Stimulated activated CD8-positive, alpha-beta memory T cell treated with anti-CD3 and anti-CD28 coated beads, Interleukin-15, amount 100 ng/mL, for 24 hours (primary cell): ENCODE measurements at places on chromosomes 7 and 10.
A peak's percentile ranks its signal among the peaks of the same experiment; 100 is the strongest.

DNA sequence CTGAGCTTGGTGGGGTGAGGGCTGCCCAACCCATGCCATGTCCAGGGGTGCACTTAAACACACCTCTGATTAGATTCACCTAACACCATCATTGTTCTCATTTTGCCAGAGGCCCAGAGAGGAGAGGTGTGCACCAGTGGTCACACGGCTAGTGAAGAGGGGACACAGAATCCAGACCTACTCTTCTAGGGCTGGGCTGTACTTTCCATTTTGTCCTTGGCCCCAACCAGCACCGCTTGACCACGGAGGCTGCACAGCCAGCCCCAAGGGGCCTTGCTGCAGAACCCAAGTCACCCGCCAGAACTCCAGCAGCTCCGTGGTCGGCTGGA, 246 bp upstream of the WDFY4 start:
- no peak for DNase-seq

GRCh38 chr7:116562529-116563121, 37.8 kb downstream of the CAV1 start:
- no peak for DNase-seq

- no peak for DNase-seq
These were observed 6.9 kb upstream of the MYOF start for GRCh38 chr10:93488956-93489528.

- no peak for DNase-seq
These were observed 112.2 kb downstream of the CRPPA start for GRCh38 chr7:16309129-16309528.

- no peak for DNase-seq
These were observed 30.5 kb upstream of the XPNPEP1 start for GRCh38 chr10:109953766-109954165.

DNA sequence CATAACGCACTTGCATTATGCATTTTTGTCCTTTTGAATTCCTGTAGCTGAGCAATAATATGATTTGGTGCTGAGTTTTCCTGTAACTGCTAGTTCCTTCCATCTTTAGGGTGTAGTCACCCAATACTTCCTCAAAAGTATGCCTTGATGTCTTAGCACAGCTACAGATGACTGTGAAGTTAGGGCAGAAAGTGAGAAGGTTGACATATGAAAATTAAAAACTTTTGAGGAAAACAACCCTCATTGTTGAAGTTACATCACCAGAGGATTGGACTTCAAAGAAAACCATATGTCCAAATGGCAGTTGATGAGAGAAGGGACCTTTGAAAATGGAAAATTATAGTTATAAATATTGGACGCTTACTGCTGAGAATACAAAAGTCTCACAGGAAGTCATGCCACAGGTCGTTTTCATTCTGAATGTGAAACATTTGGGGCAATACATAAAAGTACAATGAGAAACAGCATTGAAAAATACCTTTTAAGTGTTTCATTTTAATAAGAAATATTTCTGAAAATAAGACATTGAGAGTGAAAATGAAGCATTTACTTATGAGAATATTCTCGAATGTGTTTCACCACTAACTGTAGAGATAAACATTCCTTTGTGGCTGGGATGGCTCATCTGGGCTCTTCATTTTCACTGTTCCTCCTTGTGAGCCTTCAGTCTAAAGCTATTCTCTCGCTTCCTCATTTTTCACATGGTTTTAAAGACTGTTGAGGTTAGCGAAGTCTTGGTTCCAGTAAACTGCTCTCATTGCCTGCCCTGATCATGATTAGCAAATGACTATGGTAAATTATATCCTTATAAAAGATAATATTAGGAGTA, 61.4 kb upstream of the NME8 start:
- DNase-seq: no peak

DNA sequence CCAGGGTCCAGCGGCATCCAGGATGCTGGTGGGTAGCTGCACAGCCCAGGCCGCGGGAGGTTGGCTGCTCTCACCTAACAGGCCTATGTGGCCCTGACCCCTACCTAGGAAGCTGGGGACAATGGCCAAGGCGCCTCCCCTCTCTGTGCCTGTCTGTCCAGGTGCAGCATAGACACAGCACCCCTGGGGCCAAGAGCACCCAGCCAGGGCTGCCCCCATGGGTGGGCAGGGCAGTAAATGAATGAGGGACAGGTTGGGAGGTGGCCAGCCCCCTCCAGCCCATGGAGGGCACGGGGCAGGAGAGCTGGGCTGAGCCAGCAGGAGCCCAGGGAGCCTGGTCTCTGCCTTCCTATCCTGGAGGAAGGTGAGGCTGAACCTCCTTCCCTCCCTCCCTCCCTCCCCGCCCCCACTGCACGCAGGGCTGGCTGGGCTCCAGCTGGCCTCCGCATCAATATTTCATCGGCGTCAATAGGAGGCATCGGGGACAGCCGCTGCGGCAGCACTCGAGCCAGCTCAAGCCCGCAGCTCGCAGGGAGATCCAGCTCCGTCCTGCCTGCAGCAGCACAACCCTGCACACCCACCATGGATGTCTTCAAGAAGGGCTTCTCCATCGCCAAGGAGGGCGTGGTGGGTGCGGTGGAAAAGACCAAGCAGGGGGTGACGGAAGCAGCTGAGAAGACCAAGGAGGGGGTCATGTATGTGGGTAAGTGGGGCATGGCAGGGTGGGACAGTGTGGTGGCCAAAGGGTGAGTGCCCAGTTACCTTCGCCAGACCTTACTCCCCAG, at the start of gene SNCG:
Gene SNCG (plus strand): TSS at position 484 of the 785 bp plus-strand sequence. CDS start 99 bp downstream, at position 583.
- DNase-seq: no peak

- no peak for DNase-seq
These were observed 151.4 kb upstream of the PRPS1L1 start for GRCh38 chr7:18179093-18179492.

DNA sequence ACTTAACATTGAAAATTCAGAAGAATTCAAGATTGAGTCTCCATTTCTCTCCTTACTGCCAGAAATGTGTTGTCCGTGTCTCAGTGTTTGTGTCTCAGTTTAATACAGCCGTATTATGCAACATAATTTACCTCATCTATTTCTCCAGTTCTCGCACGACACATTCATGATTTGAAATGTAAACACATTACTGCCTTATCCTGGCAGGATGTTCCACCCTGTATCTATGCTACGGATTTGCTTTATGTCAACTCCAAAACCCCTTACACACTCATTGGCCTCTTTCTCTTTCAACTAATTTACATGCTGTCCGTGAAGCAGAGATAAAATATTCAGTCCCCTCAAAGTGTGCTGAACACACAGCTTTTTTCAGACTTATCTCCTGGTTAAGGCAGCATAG, 653.7 kb upstream of the SEMA3D start:
- no peak for DNase-seq

DNA sequence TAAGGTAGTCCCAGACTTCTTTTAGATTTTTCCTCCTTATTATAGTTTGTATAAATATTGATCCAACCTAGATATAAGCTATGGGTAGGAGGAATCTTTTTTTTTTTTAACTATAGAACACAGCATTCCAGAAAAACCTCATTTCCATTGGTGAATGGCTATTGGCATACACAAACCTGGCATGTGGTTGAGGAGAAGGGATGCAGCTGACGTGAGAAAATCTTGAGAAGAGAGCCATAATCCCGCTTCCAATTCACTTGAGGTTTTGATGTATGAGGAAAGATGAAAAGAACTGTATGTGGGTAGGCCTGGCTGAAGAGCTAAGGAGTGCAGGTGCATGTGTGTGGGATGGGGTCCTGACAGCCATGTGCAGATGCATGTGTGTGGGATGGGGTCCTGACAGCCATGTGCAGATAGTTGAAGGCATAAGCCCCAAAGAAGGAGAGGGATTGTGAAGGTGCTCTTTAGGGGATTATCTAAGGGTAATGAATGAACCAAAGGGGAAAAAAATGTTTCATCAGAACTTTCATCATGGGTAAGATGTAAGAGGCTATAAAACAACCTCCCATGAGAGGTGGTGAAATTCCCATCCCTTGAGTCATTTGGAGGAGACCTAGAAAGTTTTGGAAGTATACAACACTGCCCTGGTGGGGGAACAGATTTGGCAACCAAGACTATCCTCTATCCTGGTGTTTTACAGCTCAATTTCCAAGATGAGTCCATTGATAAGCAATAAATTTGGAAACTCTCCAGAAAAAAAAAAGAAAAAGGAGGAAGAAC, 3.8 kb upstream of the PKD2L1 start:
- no peak for DNase-seq

GRCh38 chr7:119943942-119944600, 328.9 kb upstream of the KCND2 start:
- no peak for DNase-seq

- no peak for DNase-seq
These were observed 754.7 kb downstream of the GRID1 start for GRCh38 chr10:85611746-85612377.

- DNase-seq: peak; percentile 13
These were observed at the start of gene GSDME for GRCh38 chr7:24757353-24758275. TSS of gene GSDME (minus strand) at chr7:24757464. CDS start at chr7:24749774, 7,690 bp downstream.

DNA sequence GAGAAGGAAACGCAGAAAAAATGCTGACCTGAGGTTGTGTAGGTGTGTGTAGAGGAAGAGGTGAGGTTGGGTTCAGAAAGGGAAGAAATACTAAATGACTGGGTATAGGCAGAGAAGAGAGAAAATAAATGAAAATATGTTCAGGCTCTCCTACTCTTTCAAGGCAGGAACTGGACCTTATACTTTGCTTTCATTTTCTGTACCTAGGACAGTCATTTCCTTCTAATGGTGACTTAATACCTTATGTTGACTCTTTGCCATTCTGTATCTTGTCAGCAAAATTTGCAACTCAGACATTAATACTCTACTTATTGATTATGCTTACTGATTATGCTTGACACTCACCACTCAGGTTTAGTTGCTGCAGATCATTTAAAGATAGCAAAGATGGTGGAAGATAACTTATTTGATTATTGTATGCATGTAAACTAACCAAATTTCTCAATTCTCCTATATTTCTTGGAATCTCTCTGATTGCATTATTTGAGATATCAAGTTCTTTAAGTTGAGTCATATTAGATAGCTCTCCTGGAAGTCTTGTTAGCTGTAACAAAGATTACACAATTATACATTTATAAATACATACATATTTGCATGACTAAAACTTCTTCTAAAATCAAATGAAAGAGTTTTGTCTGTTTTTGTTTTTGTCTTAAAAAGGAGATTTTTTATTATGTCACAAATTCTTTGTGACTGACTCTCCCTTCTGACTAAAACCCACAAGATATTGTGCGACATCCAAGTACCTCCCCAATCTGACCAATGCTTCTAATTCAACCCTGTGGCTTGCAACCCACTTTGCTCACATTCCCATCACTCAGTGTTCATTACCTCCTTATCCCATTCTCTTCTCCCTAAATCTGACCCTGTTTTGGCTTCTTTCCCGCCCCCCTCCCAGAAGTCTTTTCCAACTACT, 20.0 kb downstream of the LRRD1 start:
- DNase-seq: no peak

GRCh38 chr10:102283488-102283887, 38.2 kb downstream of the GBF1 start:
- DNase-seq: no peak

DNA sequence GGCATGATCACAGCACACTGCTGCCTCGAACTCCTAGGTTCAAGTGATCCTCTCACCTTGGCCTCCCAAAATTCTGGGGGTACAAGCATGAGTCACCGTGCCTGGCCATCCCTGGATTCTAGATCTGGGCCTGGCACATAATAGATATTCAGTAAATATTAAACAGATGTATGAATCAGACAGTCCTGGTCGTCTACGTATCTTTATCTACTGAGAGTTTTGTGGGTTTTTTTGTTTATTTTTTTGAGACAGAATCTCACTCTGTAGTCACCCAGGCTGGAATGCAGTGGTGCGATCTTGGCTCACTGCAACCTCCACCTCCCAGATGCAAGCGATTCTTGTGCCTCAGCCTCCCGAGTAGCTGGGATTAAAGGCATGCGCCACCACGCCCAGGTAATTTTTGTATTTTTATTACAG, 24.3 kb upstream of the ITGB1 start:
- DNase-seq: no peak

- no peak for DNase-seq
These were observed 91.4 kb upstream of the PHYHIPL start for GRCh38 chr10:59085054-59085453.

- DNase-seq: no peak
These were observed 45.0 kb upstream of the TFEC start for GRCh38 chr7:116075351-116076145.

- DNase-seq: no peak
These were observed 16.9 kb downstream of the TCAF1 start for GRCh38 chr7:143884969-143885559.

GRCh38 chr7:121344093-121344492, 15.3 kb downstream of the WNT16 start:
- no peak for DNase-seq

GRCh38 chr7:96689414-96689813, 20.2 kb downstream of the SEM1 start:
- no peak for DNase-seq

DNA sequence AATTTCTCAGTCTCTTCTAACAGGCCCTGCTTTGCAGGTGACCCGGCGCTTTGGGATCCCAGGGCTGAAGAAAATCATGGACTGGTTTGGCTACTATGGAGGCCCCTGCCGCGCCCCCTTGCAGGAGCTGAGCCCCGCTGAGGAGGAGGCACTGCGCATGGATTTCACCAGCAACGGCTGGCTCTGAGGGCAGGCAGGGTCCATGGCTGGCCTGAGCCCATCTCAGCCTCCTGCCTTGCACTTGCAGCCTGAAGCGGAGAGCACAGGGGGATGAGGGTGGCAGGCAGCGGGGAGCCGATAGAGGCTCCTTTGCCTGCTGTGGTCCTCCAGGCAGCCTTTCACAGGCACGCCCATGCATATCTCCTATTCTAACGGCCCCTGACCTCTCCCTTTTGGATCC, 21.8 kb downstream of the MORN4 start:
- no peak for DNase-seq

GRCh38 chr10:100528921-100529474, 673 bp downstream of the NDUFB8 start:
- DNase-seq: no peak

DNA sequence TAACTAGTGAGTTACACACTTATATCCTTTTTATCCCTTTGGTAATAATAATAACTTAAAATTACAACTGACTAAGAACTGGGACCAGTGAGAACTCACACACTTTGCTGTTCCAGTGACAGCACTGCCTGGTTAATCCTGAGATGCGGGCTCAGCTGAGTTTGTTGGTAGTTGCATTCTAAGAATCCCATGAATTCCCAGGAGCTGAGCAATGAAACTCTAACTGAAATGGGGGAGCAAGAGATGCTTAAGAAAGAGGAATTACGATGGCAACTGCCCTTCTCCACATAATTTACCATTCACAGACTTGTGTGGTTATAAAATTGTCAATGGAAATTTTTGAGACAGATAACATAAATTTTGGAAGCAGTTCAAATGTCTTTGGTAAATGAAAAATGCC, 659.4 kb downstream of the MAGI2 start:
- no peak for DNase-seq

DNA sequence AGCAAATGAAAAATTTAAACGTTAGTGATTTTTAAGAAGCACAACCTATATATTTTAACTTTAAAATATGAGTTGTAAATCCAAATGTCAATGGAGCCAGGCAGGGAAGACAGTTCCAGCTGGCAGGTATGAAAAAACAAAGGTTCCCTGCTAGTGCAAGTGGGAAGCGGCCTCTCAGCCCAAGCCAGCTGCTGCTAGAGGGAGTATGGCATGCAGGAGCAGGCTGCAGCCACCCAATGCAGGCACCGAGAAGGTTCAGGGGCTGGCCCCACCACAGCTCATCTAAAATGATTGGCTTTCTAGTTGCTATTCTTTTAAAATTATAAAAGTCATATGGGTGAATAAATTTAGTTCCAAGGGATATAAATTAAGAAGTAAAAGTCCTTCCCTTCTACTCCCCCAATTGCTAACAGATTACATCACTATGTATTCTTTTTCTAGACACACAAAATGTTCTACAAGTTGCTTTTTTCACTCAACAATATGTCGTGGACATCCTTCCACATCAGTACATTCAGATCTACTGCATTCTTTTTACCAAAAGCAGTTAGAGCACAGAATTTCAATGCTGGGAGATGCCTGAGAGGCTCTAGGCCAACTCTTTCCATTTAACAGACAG, 69.3 kb downstream of the SGMS1 start:
- no peak for DNase-seq
